HS-5 (cell line): ENCODE measurements at places on chromosomes 1 and 21.

GRCh38 chr1:229406798-229407197 is 27.1 kb downstream of the ACTA1 start:
- no peak for DNase-seq

DNA sequence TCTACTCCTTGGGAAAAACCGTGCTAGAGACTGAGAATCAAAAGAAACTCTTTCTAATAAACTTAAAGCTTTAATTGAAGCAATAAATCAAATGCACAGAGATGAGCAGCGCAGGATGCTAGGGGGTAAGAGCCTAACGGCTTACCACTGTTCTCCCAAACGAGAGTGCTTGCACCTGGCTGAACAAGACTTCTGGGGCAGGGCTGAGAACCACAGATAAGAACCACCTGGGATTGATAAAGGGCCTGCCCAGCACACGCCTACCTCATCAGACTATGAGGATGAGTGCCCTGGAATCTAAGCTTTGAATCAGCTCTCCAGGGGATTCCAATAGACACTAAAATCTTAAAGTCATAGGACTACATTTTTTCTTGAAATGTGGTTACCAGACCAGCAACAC is 43.3 kb downstream of the KRTAP19-8 start:
- DNase-seq = no peak

DNA sequence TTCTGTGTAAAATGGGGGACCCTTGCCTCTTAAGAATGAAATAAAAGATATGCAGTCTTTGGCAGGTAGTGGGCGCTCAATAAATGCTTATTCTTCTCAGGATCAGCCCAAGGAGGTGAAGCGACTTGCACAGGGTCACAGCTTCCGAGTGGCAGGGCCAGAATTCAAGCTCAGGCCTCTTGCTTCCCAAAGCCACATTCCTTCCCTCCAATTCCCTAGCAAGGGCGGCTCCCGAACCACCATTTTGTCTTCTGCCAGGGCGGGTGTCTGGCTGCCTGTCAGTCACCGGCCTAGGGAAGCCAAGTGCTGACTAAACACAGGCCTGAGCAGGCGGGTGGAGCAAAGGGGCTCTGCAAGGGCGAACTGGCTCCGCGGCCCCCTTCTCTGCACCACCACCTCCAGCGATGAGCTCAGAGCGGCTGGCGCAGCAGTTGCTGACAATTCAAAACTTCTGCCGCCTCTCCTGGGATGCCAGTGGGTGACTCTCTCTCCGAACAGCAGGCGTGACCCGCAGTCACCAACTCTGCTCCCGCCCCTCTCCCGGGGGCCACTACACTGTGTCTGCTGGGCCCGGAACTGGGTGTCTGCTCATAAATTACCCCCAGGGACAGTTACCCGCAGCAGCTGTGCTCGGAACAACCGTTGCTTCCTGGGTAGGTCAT is 10.8 kb downstream of the GPR3 start:
- DNase-seq = no peak

DNA sequence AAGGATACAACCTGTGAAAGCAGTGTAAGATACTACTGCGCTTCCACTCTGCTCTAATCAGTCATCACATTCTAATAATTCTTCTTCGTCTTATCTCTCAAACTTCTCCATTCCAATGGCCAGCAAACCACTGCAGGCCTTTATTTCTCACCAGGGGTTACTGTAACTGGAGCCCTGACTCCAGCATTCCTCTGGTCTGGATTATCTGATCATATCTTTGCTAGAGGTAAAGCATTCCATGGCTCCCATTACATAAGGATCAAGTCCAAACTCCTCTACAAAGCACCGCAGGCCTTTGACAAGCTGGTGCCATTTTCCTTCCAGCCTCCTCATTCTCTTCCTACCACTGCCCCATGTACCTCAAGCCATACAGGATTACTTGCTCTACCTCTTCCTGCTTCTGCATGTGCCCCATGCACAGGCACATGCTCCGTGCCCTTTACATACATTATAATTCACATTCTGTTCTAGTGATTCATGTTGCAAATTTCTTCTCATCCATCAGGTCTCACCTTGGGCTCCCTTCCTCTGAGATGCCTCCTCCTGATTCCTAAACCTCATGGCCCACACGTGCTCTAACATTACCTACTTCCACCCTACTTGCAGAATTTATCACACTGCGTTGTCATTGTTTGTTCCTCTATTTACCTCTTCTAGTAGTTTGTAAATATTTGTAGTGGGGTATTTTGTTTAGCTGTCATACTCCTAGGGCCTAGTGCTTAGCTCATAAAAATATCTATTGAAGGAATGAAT is 9.3 kb upstream of the SERBP1 start:
- DNase-seq = no peak

- DNase-seq = no peak
Observed at GRCh38 chr1:94504601-94505000, 37.0 kb downstream of the F3 start.

DNA sequence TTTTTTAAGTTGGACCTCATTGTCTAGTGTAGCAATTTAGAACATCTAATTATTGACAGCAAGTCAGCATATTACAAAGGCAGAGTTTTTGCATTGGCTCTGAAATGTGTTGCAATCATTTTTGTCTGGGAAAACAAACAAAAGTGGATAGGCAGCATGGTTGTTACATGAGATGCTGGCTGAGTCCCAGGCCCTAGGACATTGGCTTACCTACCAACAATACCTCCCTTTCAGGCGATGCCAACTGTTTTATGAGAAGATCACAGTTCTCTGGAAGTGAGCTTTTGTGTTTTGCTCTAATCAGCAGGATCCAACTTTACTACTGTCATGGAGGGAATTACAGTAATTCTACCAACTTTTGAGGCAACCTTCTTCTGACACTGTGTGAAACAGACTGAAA is 71.5 kb upstream of the CXADR start:
- no peak for DNase-seq

DNA sequence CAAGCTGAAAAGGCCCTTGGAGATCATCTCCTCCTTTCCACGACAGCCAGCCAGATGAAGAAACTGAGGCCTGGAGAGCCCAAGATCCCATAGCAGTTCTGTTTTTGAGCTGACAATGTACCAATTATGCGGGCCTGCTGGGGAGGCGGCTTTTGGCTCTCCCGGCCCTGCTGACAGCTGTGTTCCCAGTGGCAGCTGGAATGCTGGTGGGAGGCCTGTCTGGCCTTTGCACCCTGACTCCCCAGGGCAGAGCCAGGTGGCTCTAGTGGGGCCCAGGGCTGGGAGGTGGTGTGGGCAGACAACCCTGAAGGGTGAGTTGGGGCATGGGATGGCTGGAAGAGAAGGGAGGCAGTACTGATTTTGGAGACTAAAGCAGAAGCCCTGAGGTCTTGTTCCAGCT is 30.7 kb upstream of the WASF2 start:
- no peak for DNase-seq

DNA sequence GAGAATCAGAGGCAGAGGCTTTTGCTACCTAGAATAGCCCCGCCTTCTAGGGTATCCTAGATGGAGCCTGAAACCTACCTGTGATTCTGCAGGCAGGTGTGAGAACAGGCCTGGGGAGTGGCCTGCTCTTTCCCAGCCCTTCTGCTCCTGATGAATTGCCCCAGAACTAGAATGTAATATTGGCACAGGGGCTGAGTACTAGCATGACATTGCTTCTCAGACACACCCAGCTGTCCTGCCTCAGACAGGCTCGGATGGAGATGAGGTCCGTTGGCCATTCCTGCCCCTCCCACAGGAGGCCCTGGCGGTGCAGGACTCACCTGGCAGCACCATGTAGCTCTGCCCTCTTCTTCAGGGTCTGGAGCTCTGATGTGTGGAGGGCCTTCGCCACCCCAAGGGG is 237.6 kb downstream of the GRIK3 start:
- DNase-seq = no peak

- DNase-seq = no peak
Observed at GRCh38 chr1:38502758-38503157, 356.8 kb downstream of the RRAGC start.

DNA sequence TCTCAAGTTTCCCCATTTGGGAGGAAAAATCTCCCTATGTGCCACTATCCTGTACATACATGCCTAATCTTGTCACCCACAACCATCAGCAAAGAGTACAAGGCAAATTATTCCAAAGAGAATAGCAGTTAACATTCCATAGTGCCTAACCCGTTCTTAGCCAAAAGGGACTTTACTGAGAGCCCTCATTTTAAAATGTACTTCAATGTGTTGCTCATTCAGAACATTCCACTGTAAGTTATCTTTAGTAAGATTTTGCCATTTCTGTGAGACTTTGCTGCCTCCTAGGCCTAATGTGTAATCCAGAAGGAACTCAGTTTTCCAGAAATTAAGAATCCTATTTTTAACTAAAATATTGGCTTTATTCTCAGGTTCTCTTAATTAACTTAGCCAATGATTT is 11.3 kb upstream of the MRPL55 start:
- no peak for DNase-seq
